ENCODE measurements at places on chromosomes 5 and 9.

DNA sequence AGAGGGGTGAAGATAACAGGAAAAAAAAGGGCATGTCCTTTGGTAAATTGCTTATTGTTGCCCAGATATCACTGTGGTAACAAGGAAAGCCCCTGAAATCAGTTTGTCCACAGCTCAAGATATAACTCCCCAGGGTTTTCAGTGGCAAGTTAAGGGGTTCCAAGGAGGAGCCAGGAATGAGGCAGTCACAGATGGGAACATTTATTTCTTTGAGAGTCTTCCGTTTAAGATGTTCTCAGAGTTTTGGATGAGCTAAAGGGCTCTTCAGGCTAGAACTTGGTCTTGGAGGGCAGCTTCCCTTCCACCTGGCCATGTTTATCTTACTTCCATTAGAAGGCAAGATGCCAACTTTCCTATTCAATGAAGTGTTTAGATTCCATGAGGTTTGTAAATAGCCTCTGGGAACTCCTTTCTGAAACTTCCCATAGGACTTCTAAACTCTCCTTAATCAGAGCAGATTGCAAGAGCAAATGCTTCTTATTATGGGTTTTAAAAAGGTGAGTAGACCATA, 277.6 kb upstream of the TNC start:
- DNase-seq = no peak

DNA sequence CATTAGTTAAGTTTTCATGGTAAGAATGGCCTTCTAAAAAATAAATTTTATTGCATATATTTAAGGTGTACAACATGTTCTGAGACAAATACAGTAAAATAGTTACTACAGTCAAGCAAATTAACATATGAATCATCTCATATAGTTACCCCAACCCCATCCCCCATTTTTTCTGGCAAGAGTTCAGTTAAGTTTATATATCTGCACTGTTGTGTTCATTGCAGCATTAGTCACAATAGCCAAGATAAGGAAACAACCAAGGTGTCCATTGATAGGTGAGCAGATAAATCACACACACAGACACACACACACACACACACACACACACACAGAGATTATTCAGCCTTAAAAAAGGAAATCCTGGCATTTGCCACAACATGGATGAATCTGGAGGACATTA, 37.2 kb upstream of the OTULIN start:
- no peak for DNase-seq

GRCh38 chr9:86713470-86713869, 233.8 kb downstream of the GAS1 start:
- DNase-seq = no peak

DNA sequence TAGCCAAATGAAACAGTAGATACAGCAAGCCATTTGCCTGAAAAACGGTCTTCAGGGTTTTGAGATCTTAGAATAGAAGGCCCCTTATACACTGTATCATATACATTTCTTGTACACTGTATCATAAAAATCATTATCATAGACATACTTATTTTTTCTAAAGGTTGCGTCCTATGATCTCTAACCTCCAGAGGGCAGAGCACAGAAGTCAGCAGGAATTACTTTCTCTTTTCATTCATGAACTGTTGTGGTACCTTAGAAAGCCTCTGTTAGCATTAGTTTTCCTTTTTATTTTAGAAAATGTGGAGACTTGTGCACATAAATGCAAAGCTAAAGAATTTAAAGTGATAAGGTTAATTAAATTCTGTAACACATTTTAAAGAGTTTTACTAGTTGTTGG, 115.4 kb downstream of the OXCT1 start:
- no peak for DNase-seq

- DNase-seq = no peak
Measured at GRCh38 chr9:88873635-88874034, 117.6 kb upstream of the S1PR3 start.

DNA sequence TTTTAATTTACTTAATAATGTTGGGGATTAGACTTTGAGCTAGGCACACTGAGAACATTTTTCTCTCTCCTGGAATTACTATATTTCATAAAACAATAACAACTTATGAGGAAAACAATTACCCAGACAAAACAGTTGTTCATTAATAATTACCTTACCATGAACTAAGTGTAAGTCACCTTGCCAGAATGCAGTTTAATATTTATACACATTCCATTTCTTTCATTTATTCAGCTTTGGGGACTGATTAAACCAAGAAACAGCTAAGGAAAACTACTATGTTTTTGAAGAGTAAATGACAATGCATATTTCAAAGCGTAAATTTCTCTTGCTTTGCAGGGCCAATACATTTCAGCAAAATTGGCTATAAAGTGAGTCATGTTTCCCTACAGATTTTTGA, 616.2 kb downstream of the PRELID2 start:
- no peak for DNase-seq

GRCh38 chr5:169592937-169593650, 9.5 kb downstream of the SPDL1 start:
- no peak for DNase-seq

- no peak for DNase-seq
Measured at GRCh38 chr9:18397076-18397475, 76.9 kb upstream of the ADAMTSL1 start.

DNA sequence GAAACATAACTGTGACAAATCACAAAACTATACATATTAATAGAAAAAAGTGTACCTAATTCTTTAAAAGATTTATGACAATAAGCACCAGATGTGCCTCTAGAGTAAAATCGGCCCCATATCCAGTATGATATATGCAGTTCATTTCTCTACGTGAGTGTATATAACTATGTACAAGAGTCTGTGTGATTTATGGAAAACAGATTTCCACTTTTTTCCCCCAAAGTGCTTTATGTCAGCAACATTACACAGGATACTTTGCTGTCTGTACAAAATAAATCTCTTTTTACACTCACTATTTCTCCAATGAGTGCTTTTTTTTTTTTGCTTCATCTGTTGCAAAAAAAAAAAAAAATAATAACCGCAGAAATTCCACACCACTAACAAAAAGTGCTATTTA, 298.8 kb upstream of the RFX3 start:
- DNase-seq = no peak

DNA sequence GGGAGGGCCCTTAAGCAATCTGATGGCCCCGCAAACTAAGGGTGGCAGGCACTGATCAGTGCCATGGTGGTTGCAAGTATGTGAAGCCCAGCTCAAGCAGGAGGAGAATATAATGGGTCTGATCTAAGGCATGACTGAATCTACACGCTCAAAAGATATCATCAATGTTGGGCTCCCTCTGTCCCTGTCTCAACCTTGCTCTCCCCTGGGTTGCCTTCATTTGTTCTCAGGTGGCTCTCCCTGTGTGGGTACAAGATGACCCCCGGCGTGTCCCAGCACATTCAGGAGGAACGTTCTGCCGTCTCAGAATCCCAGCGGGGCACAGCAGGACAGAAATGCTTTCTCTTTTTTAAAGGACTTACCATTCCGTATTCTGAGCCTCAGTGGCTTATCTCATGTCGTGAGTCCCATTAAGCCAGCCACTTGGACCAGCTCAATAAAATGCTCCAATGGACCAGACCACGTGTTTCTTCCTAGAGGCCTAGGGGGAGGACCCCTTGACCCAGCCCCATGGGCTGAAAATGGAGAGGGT, 12.0 kb upstream of the RNF130 start:
- no peak for DNase-seq

DNA sequence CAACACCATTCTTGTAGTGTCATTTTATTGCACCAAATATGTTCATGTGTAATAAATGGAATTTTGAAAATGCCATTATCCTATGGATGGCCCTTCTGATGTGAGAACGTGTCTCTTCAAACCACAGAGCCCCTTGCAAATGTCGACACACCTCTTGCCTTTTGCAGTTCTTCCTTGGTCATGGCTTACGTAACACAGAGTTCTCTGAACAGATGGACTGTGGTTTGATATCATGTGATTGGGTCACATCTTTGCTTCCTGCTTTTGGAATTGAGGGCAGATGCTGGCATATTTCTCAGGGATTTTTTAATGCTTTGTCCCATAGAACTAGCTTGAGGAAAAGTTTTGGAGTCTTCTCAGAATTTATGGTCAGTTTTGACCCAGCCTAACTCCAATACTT, 4.6 kb downstream of the TGFBR1 start:
- no peak for DNase-seq
